HuH-7.5 (cell line): ENCODE measurements at places on chromosomes 16 and 17.

- no peak for DNase-seq
Observed at GRCh38 chr16:29745853-29746345, at the start of gene C16orf54. Gene C16orf54, minus strand, starts transcription at chr16:29745990. Its CDS starts 1,039 bp downstream, at chr16:29744951.

- no peak for DNase-seq
Observed at GRCh38 chr16:11658896-11659708, 9.2 kb upstream of the SNN start.

GRCh38 chr17:74118504-74118903, 85.0 kb upstream of the RPL38 start:
- DNase-seq, result no peak

DNA sequence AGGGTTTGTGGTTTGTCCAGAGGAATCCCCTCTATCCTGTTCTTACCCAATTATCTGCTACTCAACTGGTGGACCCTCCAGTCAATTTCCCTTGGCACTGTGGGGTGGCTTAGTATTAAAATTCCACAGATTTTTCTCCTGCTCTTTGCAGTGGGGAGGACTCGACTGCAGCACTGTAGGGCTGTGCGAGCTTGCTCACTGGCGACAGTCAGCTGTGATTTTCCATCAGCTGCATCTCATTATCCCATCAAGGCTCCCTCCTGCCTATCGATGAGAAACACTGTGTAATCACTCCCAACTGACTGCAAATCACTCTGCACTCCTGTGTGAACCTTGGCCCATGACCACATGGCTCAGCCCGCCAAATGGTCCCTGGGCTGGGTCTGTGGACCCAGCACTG, 90.5 kb upstream of the MAF start:
- DNase-seq, result no peak

DNA sequence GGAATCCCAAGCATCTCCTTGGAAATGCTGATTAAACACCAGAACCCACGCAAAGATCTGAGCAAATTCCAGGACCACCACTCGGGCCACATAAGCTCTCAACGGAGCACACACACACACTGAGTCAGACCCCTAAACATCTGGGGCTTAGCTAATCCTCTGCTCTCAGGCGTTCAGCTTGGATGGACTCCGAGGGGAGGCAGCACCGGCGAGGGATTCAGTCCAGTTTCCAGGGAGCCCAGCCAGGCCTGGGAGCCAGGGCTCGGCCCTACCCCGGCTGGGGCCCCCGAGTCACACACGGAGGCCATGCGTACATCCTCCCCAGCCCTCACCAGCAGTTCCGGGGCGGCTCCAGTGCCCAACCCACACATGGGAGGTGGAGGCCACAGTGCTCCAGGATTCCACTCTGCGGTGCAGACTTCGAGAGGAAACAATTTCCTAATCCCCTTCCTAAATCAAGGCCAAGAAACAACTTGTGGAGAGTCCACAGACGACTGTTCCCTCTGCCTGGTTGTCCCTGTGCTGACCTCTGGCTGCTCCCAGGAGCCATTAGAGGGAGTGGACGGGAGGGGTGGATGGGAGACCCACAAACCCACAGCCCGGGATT, 70.5 kb downstream of the GAS7 start:
- no peak for DNase-seq

GRCh38 chr17:9331279-9332131, 244.1 kb downstream of the STX8 start:
- DNase-seq, result no peak

GRCh38 chr16:55658898-55659420, 3.2 kb downstream of the SLC6A2 start:
- DNase-seq, result no peak

- DNase-seq, result no peak
Observed at GRCh38 chr17:49717371-49717861, 9.7 kb upstream of the SLC35B1 start.

GRCh38 chr17:72125226-72125651, 4.4 kb downstream of the SOX9 start:
- DNase-seq, result no peak

- DNase-seq, result no peak
Observed at GRCh38 chr16:88194397-88195268, 188.1 kb upstream of the ZNF469 start.

DNA sequence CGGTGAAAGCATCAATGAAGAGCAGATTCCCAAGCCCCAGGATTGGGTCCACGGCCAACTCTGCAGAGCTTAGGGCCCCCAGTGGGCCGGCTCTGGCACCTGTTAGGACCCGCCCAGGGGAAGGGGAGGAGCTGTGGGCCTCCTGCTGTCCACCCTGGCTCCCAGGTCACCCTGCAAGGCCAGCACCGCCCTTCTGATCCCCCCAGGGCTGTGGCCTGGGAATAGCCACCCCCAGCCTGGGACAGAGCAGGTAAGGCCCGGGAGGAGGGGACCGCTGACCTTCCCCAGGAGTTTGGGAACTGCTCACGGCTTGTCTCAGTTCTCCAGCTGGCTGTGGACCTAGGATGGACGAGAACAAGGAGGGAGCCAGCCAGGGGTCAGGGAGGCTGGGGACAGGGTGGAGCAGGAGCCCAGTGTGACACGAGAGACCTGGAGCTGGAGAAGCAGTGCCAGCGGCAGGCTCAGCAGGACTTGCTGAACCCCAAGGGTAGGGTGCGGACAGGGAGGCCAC, 39.3 kb upstream of the SLC38A10 start:
- peak; percentile 66 for DNase-seq

DNA sequence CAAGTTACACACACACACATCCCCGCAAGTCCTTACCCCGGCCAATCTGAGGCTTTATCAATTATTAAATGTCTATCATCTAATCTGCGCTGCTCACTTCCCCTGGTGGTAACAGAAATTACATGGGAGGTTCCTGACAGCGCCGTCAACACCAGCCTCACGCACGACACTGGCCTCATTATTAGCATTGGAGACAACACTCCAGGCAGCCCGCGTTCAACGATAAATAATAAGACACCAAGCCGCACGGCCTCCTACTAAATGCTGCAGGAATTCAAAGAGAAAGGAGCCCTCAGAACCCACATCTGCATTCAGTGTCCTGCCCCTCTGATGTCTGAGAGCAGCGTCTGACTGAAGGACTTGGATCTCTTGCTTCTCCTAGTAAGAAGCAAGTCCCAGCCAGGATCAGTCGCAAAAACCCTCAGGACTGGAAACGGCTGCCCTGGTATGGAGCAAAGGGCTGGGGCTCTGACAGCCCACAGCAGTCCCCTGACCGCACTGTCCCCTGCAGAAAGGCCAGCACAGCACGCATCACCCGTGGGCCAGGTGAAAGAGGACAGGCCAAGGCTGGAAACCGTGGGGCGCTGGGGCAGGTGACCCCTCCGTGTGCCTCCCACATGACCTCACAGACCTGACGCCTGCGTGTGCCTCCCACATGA, 7.6 kb upstream of the RPH3AL start:
- DNase-seq, result no peak

GRCh38 chr17:80111702-80112470, 10.5 kb downstream of the GAA start:
- DNase-seq, result no peak

GRCh38 chr17:2853283-2854142, 57.3 kb downstream of the RAP1GAP2 start:
- DNase-seq, result peak; percentile 44

GRCh38 chr16:66103211-66103610, 263.3 kb upstream of the CDH5 start:
- no peak for DNase-seq

DNA sequence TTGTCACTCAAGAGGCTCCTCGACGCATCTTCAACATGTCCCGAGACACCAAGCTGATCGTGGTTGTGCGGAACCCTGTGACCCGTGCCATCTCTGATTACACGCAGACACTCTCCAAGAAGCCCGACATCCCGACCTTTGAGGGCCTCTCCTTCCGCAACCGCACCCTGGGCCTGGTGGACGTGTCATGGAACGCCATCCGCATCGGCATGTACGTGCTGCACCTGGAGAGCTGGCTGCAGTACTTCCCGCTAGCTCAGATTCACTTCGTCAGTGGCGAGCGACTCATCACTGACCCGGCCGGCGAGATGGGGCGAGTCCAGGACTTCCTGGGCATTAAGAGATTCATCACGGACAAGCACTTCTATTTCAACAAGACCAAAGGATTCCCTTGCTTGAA, 101.0 kb downstream of the HS3ST2 start:
- DNase-seq, result no peak

DNA sequence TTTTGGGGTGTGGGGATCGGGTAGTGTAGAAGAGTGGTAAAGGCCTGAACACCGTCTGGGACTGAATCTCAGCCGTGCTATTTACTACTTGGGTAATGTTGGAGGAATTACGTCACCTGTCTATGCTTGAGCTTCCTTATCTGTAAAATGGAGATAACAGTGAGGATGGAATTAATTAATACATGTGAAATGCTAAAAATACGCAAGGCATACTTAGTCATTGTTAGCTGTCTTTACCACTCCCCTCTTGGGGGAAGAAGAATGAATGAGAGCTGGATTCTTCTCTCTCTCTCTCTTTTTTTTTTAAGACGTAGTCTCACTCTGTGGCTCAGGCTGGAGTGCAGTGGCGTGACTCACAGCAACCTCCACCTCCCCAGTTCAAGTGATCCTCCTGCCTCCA, 41.1 kb upstream of the TANGO6 start:
- no peak for DNase-seq

- peak; percentile 76 for DNase-seq
Observed at GRCh38 chr17:2025220-2025621, at the start of gene RTN4RL1. Gene RTN4RL1, minus strand, starts transcription at chr17:2025334. Its CDS starts 469 bp downstream, at chr17:2024865.

DNA sequence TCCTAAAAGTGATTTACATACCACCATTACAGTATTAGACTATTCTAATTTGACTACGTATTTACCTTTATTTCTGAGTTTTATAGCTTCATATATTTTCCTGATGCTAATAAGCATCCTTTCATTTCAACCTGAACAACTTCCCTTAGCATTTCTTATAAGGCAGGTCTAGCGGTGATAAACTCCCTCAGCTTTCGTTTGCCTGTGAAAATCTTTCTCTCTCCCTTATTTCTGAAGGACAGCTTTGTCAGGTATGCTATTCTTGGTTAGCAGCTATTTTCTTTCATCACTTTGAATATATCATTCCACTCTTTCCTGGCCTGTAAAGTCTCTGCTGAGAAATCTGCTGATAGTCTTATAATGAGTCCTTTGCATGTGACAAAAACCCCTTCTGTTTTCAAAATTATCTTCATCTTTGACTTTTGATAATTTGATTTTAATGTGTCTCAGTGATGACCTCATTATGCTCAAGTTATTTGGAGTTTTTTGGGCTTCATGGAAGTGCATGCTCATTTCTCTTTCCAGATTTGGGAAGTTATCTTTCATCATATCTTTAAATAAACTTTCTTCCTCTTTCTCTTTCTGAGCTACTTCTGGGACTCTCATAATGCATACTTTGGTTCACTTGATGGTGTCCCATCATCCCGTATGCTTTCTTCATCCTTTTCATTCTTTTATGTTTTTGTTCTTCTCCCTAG, 285.4 kb upstream of the PMFBP1 start:
- no peak for DNase-seq

- no peak for DNase-seq
Observed at GRCh38 chr17:17870247-17870646, 33.5 kb upstream of the SREBF1 start.

DNA sequence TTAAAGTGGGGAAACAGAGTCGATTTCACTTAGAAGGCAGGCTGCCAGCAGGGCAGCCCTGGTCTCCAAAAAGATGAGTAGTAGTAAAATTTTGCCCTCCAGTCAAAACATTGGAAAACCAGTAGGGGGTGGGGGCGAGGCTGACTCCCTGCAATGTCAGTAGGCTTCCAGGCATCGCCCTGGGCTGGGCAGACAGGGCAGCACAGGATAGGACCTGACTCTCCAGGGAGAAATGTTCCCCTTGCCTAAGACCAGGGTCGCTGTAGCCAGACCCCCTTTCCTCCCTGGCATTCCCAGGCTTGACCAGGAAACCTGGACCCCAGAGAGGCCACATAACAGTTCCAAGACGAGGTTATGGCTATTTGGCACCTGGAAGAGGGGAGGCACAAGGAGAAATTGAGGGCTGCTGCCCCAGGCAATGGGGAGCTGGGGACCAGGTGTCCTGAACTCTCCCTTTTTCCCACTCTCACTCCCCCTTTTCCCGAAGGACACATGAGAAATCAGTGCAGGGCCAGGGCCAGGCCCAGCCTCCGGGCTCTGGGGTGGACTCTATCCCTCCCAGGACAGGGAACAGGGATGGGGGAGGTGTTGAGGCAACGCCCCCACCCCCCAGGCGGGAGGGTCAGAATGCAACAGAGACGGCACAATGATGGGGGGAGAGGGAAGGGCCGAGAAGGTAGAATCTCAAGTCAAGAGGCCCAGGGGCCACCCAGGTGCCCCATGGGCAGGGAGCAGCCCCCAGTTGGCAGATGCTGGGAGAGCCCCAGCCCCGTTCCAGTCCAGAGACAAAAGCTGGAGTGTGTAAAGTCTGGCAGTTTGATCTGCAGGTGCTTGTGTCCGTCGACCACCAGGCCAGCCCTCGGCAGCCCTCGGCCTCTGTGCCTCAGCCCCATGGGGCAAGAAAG, 4.5 kb upstream of the SAMD14 start:
- no peak for DNase-seq

DNA sequence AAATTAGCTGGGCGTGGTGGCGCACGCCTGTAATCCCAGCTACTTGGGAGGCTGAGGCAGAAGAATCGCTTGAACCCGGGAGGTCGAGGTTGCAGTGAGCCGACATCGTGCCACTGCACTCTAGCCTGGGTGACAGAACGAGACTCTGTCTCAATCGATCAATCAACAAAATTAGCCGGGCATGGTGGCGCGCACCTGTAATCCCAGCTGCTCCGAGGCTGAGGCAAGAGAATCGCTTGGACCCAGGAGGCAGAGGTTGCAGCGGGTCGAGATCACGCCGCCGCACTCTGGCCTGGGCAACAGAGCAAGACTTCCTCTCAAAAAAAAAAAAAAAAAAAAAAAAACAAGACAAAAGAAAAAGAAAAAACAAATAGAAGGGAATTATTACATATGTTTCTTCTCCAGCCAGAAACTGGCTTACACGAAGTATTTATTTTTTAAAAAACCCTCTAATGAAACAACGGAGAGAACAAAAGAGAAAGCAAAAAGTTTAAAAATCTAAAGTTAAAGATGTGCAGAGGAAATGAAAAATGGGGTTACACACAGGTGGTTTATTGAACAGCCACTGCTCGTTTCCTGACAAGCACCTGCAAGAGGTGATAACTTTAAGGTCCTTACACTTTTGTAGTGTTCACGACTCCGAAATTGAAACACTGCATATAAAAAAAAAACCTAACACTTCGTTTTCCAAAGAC, 1.4 kb downstream of the SYNRG start:
- no peak for DNase-seq

DNA sequence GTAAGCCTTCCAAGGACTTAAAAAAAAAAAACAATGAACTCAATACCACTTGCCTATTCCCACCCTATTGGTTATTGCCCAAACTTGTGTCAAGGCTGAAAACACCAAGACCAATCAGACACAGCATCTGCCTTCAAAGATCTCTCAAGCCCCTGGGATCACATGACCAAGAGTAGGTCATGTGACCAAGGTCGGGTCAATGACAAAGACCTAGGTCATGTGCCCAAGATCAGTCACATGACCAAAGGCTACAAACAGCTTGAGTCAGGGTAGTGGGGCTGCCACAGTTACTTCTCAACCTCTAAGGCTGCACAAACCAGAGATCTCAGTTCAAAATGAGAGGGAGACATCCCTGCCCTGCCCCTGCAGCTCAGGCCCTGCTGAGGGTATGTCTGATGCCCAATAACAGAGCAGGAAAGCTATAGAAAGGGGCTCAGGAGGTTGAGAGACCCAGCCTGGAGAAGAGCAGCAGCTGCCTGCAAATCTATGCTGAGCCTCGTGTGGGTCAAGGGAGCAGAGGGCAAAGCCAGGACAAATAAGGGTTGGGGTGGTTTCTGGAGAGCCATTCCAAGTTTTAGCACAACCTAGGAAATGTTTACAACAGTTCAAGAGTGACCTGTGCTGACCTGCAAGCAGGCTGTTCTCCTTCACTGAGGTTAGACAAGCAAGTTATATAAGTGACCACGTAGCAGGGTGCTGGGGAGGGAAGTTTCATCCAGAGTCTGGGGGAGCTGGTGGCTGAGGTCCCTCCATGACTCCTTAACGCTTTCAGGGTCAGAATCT, 48.8 kb downstream of the PIMREG start:
- DNase-seq, result no peak
